ENCODE measurements at places on chromosomes 3 and 15.

GRCh38 chr3:61564395-61565059 is 3.2 kb downstream of the PTPRG start:
- DNase-seq = peak; percentile 32

DNA sequence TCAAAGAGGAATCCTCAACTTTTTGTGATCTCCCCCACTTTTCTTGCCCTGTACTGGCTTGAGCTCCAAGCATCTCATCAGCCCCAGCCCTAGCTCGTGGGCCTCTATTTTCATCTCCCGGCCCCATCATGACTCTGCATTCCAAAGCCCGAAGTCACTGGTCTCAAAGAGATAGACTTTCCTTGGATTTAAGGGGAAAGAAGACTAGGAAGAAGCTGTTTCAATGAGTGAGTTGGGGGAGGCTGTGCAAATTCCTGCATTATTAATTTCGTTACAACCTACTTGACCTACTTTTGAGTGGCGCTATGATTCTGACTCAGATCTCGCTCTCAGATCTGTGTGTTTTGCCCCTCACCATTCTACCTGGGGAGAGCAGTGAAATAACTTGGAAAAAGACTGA is 266.6 kb upstream of the TBL1XR1 start:
- no peak for DNase-seq

DNA sequence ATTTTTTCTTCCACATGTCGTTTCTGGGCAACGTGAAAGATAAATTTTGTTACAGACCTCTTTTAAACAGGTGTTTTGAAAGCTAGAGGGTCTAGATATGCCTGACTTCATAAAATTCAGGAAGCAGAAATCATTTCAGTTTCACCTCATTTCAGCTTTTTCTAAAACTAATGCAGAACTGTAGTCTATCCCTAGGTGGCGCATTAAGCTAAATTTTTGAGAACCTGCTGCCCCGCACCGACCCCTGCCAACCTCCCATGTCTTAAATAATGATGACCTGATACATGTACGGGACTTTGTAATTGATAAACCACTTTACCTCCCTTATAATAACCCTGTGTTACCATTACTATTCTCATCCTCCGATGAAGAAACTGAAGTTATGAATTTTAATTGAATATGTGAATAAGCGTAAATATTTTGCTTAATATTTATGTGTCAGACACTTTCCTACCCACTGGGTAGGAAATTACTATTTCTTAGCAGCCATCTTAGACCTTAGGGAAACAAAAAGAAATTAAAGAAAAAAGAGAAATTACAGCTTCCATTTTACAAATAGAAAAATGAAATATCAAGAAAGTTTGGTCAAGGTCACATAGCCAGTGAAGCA is 78.7 kb upstream of the GCNT3 start:
- peak; percentile 9 for DNase-seq

- DNase-seq = no peak
These were observed 3.1 kb upstream of the BHLHE40 start for GRCh38 chr3:4976109-4976508.

DNA sequence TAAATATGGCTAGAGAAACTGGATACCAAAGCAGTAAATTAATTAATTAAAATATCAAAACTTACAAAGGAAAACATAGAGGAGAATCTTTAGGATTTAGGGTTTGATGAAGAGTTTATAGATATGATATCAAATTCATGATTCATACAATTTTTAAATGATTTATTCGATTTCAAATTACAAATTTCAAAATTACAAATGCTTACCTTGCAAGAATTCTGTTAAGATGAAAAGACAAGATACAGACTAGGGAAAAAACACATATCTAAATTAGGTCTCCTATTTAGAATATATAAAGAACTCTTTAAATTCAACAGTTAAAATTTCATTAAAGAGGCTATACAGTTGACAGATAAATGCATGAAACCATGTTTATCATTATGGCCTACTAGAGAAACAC is 930.7 kb downstream of the ZPLD1 start:
- DNase-seq = no peak

DNA sequence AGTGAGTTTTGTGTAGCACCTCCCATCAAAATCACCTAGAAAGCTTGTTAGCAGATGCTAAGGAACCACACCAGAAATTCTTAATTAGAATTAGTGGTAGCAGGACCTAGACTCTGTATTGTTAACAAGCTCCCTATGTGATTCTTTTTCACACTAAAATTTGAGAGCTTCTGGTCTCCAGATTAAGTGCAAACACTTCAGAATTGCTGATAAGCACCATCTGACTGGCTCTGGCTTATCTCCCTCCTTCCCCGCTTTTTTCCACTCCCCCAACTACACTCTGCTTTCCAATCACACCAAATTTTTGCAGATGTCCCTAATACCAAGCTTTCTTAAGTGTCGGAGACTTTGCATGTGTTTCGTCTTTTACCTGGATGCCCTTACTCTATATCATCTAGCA is 410.1 kb upstream of the DPH6 start:
- DNase-seq = no peak

DNA sequence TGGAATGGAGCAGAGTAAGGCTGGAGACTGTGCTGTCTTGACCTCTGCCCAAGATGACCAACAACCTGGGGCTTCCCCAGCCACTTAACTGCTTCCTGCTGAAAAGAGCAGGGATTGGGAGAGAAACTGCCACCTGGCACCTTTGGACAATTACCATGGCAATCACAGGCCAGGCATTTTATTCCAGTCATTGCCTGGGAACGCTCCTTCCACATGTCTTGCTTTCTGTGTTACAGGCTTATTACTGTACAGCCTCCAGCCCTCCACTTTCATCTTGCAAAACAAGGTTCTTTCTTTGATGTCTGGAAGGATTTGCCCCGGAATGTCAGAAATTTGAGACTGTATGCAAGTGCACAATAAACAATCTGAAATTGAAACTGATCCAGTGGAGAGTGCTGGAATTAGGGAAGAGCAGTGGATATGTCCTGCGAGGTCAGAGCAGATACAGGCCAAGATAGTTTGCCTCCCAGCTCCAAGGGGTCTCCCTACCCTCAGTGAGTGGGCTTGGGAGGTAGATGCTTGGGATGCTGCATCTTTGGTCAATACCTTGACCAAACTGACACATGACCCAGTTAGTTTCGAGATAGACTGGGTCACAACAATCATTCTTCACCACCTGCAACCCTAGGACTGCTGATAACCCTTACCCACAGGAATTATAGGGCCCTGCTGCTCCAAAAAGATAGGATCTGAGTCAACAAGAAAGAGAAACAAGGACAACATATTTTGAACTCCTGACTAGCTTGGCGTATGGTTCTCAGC is 2.7 kb downstream of the PPP1R14D start:
- no peak for DNase-seq

GRCh38 chr3:157094751-157095480 is 65.0 kb downstream of the CCNL1 start:
- no peak for DNase-seq

GRCh38 chr3:105527535-105527934 is 160.8 kb downstream of the ALCAM start:
- DNase-seq = no peak

- no peak for DNase-seq
These were observed 2.6 kb upstream of the UBE2Q2 start for GRCh38 chr15:75840659-75841058.

GRCh38 chr15:31400222-31400927 is 73.7 kb downstream of the KLF13 start:
- DNase-seq = no peak

- no peak for DNase-seq
These were observed 25.3 kb downstream of the NCEH1 start for GRCh38 chr3:172685331-172686214.

GRCh38 chr3:138974462-138974861 is 27.4 kb downstream of the FOXL2NB start:
- DNase-seq = no peak

DNA sequence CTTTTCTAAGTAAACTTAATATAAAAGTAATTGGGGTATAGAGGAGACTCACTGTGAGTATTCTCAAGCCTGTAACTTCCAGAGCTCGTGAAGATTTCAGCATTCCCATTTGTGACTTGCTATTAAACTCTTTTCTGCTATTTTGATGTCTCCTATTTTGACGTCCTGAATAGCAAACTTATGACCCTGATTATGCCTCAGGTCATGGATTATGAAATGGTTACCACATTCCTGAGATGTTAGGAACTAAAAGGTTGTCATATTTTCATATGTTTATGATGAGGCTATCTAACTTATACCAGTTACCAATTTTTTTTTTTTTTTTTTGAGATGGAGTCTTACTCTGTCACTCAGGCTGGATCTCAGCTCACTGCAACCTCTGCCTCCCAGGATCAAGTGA is 105.5 kb downstream of the ATG7 start:
- DNase-seq = no peak

GRCh38 chr15:68410466-68411342 is 21.3 kb downstream of the ITGA11 start:
- no peak for DNase-seq

- DNase-seq = no peak
These were observed 48.0 kb upstream of the FSTL1 start for GRCh38 chr3:120498556-120499346.

- no peak for DNase-seq
These were observed 52.5 kb downstream of the ADCY5 start for GRCh38 chr3:123396171-123397049.

- no peak for DNase-seq
These were observed 77.4 kb downstream of the SLTM start for GRCh38 chr15:58856086-58856485.

DNA sequence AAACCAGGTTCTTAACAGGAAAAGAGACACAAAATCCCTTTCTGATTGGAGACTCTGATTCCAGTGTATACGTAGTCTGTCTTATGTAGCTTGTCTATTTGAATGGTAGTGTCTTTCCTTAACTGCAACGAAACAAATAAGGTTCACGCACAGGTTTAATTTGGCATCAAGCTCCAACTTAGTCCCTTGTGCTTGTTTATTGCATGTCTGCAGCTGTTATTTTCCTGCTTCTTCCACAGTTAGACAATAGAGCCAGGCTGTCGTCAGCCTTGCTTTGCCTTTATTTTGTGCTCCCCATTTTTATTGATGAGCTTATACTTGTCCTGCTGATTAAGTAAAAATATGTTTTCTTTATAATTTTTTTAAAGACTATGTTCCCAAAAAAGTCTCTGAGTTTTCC is 152.7 kb upstream of the CDIN1 start:
- no peak for DNase-seq

- no peak for DNase-seq
These were observed 49.1 kb downstream of the PLS1 start for GRCh38 chr3:142645236-142645793.

DNA sequence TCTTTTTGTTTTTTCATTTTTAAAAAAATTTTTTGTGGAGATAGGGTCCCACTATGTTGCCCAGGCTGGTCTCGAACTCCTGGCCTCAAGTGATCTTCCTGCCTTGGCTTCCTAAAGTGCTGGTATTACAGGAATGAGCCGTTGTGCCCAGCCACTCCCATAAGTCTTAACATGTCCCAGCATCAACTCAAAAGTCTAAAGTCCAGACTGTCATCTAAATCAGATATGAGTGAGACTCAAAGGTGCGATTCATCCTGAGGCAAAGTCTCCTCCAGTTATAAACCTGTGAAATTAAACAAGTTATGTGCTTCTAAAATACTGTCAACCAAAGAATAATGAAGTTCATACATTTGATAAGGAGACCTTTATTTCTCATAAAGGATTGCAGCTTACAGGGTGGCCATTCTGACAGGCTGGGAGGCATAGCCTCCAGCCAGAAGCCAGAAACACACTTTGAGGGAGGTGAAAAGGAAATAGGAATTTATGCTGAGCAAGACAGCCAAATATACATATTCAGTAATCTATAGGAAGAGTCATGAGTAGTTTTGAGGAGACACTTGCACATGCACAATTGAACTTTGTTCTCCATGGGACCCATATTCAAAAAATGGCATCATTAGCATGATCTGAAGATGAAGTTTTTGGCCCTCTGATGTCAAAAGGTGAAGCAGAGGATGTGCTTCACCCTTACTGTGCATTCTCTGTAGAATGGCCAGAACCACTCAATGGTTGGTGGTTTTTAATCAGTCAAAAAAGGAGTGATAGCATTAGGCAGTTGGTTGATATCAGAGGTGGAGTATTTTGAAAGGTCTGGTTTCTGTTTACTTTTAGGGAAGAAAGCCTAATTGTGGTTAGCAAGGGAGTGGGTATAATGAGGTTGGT is 11.0 kb upstream of the ZNF662 start:
- no peak for DNase-seq

- peak; percentile 44 for DNase-seq
These were observed 190.5 kb upstream of the NECTIN3 start for GRCh38 chr3:110881069-110881468.

DNA sequence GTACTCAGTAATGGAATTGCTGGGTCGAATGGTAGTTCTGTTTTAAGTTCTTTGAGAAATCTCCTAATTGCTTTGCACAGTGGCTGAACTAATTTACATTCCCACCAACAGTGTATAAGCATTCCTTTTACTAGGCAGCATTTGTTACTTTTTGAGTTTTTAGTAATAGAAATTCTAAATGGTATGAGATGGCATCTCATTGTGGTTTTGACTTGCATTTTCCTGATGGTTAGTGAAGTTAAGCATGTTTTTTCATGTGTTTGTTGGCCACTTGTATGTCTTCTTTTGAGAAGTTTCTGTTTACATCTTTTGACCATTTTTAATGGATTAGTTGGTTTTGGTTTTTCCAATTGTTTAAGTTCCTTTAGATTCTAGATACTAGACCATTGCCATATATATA is 28.4 kb downstream of the TP63 start:
- DNase-seq = no peak

- peak; percentile 89 for DNase-seq
These were observed 25.2 kb downstream of the ARPP21 start for GRCh38 chr3:35664460-35664919.

GRCh38 chr3:16338999-16339398 is 74.0 kb downstream of the OXNAD1 start:
- DNase-seq = no peak
